ENCODE measurements at places on chromosomes 7 and 10.

- DNase-seq: no peak
Measured at GRCh38 chr7:51262796-51263531, 53.6 kb downstream of the COBL start.

DNA sequence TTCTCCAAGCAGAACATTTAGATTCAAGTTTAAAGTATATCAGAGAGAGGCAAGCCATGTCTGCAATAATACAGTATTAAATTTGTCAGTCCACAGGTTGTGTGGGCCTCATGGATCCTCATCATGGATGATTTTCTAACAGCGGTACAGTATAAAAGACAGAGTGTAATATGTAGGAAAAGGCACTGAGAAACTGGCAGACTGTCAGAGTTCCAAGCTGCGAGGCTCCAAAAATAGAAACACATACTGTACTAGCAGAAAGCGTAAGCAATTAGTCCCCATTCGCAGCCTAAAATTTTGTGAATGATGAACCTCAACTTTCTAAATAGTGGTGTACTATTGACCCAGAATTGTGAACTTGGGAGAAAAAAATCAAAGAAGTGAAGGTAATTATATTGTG is 933.3 kb downstream of the XPNPEP1 start:
- no peak for DNase-seq

GRCh38 chr7:84136809-84137208 is 57.8 kb downstream of the SEMA3A start:
- DNase-seq: no peak

DNA sequence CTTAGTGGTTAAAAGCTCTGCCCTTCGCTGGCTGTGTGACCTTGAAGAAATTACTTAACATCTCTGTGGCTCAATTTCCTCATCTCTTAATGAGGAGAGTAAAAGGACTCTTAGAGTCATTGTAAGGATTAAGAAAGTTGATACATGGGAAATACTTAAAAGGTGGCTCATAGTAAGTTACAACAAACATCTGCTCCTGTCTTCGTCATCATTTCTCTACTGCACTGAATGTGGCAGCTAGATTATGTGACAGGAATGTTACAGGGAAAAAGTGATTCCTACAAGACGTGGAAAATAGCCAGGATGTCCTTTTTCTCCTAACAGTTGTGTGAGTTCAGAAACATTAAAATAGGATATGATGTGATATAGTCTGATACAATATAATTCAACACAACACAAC is 184.7 kb downstream of the FRMD4A start:
- no peak for DNase-seq

DNA sequence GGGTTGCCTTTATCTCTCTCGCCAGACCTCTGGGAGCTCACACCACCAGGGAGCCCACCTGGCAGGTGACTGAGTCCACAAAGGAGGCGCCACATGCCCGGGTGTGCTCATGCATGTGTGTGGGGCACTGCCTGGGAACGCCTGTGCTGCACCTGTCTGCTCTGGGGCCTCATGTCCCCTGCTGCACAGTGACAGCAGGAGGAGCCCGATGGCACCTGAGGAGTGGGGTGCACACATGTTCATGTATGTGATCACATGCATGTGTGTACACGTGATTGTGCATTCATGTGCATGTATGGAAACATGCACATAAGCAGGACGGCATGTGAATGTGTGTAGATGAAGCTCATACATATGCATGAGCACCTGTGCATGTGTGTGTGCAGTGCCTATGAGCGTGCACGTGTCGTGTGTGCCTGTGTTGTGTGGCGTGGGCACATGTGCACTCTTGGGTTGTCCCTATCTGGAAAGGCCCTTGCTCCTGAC is 22.0 kb downstream of the YKT6 start:
- DNase-seq: no peak

DNA sequence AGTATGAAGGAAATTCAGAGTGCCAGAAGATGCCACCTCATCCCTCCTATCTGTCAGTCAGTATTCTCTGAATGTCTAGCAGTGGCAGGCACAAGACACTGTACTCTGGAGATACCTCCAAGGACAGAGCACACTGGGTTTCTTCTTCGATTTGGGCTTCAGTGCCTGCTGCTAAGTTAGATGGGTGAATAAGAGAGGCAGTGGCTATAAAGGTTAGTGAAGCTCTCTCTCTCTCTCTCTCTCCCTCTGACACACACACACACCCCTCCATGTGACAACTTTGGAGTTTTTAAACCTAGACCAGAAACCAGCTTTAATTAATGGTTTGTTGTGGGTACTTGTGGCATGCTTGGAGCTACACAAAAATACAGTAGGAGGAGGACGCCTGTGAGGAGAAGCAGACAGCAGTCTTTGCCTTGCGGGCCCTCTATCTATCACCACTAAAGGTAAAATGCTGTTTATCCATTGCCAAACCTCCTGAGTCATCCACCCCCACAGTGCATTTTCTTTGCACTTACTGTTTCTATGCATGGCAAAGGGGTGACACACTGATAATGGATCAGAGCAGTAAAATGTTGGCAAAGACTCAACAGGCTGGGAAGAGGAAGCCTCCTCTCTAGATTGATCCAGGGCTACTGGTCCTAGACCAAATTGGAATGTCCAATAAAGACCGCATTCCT is 102.5 kb downstream of the TRIL start:
- DNase-seq: no peak

DNA sequence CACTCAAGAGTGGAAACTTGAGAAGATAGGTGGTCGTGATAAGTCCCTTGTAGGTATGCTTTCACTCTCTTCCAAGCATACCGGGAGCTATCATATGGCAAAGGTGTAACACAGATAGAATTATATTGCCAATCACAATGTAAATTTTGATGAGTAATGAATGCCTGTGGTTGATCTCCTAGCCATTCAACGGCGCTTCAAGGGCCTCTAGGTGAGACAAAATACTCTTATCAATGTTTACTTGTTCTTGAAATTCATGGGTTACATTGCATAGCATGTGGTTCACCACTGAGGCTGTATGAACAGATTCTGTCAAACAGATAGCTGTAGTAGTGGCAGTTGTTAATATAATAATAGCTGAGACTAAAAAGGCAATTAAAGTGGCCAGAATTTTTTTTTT is 82.4 kb downstream of the THSD7A start:
- no peak for DNase-seq

GRCh38 chr10:43437141-43437870 is 395 bp downstream of the ZNF487 start:
- DNase-seq: no peak

DNA sequence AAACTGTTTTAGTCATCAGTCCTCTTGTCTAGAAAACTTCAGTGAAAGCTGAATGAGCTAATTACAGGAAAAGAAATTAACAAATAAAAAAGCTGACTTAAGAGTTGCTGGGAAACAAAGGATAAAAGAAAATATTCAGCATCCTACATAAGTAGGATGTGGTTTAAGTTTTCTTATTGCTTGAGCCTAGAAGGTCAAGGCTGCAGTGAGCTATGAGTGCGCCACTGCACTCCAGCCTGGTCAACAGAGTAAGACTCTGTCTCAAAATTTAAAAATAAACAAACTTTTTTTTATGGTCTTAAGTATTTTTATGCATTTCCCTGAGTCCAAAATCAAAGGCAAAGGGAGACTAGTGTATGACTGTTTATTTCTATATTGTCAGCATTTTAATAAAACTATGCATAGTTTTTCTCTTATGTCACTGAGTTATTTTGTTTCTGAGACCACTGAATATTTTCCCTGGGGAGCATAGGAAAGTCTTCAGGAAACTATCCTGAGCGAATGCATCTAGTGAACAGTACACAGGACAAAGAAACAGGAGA is 40.0 kb upstream of the LRRN3 start:
- no peak for DNase-seq

- DNase-seq: no peak
Measured at GRCh38 chr10:36251068-36251467, 609.0 kb upstream of the FZD8 start.

DNA sequence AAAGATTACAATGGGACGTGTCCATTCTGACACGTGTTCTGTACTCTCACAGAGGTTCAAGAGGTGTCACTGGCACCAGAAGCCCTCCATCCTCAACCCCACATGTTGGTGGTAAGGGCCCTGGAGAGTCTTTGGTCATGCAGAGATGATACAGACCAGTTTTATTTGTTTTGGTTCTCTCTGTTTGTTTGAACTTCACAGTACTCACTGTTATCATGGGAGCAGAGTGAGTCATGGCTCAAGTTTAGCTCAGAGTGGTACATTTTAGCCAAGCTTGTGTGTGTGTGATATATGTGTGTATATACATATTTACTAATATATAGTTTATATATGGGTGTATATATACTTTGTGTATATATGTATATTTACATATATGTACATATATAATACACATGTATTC is 935.6 kb downstream of the GRID1 start:
- DNase-seq: no peak

GRCh38 chr7:132024290-132024689 is 467.9 kb upstream of the PODXL start:
- no peak for DNase-seq

- no peak for DNase-seq
Measured at GRCh38 chr10:103852856-103853255, 2.5 kb downstream of the SH3PXD2A start.

GRCh38 chr7:19772306-19772705 is 1.1 kb downstream of the TMEM196 start:
- DNase-seq: no peak

DNA sequence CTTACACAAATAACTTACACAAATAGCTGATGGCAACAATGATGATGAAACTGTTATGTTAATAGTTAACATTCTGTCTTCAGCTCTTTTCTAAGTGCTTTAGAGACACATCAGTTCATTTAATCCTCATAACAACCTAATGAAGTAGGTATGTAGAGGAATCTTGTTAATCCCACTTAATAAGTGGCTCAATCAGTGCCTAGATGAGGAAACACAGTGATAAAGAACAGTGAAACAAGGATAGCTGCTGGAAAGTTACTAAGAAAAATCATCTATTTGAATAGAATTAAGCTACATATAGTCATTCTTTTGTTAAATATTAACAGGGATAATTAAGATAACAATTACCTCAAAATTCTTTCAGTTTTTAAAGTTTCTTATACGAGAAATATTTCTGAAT is 487.6 kb downstream of the ARL4A start:
- no peak for DNase-seq

DNA sequence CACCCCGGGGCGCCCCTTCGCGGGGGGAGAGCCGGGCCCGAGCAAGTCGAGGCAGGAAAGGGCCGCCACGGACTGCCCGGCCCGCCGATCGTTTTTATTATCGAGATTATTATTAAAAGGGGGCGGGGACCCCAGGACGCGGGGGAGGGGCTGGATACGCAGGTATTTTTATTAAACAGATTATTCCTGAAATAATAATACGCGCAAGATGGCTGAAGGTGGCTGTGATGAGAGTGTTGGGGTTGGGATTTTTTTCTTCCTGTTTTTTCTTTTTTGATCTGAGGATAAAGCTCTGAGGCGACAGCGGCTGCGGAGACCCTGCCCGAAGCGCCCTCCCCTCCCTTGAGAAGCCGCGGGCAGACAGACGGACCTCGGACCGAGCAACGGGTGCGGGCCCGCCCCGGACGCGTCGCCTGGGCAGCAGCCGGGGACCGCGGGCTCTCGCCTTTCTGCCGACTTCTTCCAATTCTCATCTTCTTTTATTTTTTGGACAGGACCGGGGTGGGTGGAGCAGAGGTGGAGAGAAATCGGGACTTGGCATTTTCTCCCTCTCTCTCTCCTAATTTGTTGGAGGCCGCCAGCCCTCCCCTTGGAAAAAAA is 1.4 kb upstream of the TRIM8 start:
- DNase-seq: peak; percentile 44

DNA sequence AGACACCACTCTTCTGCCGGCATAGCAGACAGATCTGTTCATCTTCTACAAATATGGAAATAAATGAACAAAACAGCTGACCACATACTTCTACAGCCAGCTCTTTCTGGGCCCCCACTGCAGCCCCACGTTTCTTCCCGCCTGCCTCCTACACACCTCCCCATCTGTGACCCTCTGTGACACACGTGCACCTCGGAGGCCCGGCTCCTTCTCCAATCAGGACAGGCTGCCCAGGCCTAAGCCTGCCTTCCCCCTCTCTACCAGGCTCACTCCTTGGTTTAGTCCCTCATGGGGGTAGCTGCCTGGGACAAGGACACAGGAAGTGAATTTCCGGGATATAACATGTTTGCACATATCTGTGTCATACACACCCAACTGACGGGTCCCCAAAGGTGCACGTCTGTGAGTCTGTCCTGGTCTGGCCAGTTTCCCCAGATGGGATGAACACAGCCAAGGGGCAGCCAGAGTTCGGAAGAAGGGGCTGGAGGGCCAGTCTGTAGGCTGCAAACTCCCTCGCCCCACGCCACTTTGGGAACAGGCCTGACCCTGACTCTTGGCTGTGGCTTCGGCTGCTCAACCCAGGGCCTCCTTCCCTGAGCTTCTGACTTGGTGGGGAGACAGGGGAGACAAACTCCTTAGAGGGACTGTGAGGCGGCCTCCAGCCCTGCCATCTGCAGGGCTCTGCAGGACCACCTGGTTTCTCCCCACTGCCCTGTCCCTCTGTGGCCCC is 30.3 kb downstream of the PITRM1 start:
- DNase-seq: no peak

DNA sequence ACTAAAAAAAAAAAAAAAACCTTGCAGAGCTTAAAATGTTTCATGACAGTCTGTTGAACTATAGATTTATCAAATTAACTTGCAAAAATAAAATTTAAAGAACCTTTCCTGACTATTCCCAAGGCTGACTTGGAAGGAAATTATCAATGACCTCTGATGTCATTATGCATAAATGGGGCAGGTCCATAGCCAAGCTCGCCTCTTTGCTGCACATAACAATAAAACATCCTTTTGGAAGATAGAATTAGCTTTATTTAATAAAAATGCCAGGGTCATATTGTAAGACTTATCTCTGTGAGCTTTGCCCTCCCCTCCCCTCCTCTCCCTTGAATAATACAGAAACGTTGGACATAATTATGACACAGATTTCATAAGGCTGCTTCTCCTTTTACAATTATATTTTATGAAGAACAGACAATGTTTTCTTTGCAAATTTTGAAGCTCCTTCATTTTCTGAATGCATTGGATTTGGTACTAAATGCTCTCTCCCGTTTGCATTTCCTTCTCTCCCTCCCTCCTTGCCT is 444.8 kb downstream of the AUTS2 start:
- no peak for DNase-seq

GRCh38 chr7:95798401-95798930 is 26.1 kb downstream of the DYNC1I1 start:
- no peak for DNase-seq

GRCh38 chr10:70498970-70499835 is 20.6 kb downstream of the PALD1 start:
- DNase-seq: no peak

- no peak for DNase-seq
Measured at GRCh38 chr7:7793249-7793648, 74.8 kb upstream of the RPA3 start.

DNA sequence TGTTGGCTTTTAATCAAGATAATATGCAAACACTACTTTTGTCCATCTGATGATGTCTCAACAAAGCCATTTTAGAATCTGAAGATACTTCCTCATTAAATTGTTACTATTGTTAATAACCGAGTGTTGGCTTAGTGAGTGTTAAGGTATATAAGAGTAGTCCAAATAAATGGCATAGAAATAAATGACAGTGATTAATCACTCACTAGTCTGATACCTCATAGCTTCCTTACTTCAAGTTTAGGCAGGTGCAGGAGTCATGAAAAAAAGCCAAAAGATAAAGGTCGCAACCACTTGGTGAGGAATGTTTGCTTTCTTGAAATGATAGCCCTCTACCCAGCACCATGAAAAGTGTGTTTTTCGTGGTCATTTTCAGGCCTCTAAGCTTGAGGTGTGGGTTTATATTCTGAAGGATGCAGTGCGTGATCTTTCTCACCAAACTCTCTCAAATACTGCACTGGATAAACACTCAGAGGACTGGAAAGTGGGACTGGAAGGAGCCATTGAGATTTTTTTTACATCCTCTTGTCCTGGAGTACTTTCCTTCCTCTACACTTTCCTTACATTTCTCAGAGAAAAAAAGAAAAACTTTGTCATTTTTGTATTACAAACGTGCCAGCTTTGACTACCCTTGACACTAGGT is 138.1 kb downstream of the KIAA1217 start:
- DNase-seq: no peak
